NCI-H1105 treated with DMSO at 0.1 percent for 48 hours (cell line): ENCODE measurements at places on chromosomes 12 and 14.

GRCh38 chr12:107536613-107537012 lies 149.0 kb upstream of the PWP1 start:
- peak; percentile 79 for DNase-seq

- DNase-seq, result no peak
These were observed 53.9 kb downstream of the ETV6 start for GRCh38 chr12:11703378-11703777.

- DNase-seq, result no peak
These were observed 139.8 kb downstream of the KIF26A start for GRCh38 chr14:104278214-104278534.

DNA sequence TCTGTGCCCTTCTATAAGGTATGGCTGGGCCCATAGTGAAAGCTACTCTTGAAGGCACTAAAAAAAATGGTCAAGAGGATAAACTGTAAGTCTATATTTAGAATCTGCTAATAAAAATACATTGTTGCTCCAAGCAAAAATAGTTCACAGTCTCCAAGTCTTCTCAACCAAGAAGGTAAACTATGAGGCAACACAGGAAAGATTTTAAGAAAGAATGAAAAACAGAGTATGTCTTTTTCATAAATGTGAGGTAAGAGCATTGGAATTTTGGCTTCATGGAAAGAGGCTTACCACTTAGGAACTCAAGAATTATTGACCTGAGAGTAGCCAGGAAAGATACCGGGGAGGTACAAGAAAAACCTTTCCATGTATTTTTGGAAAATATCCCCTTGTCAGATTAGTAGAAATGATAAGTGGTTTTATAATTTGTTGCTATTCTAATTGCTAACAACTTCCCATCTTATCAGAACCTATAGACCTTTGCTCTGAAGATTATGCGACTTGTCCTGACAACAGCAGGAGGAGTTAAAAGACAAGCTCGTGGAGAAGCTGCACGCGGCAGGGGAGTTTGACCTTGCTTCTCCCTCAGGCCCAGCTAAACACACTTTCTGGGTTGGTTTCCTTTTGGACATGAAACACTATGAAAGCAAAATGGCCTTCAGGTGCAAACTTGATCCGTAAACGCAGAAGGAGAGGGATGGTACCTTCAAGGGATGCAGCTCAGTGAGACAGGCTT lies 238.1 kb downstream of the FOXN3 start:
- no peak for DNase-seq

- no peak for DNase-seq
These were observed 359.0 kb downstream of the BTG1 start for GRCh38 chr12:91786499-91787272.

GRCh38 chr12:26768611-26769603 lies 64.1 kb downstream of the ITPR2 start:
- DNase-seq, result peak; percentile 90

- no peak for DNase-seq
These were observed 168.7 kb upstream of the PDZRN4 start for GRCh38 chr12:41019461-41019860.

DNA sequence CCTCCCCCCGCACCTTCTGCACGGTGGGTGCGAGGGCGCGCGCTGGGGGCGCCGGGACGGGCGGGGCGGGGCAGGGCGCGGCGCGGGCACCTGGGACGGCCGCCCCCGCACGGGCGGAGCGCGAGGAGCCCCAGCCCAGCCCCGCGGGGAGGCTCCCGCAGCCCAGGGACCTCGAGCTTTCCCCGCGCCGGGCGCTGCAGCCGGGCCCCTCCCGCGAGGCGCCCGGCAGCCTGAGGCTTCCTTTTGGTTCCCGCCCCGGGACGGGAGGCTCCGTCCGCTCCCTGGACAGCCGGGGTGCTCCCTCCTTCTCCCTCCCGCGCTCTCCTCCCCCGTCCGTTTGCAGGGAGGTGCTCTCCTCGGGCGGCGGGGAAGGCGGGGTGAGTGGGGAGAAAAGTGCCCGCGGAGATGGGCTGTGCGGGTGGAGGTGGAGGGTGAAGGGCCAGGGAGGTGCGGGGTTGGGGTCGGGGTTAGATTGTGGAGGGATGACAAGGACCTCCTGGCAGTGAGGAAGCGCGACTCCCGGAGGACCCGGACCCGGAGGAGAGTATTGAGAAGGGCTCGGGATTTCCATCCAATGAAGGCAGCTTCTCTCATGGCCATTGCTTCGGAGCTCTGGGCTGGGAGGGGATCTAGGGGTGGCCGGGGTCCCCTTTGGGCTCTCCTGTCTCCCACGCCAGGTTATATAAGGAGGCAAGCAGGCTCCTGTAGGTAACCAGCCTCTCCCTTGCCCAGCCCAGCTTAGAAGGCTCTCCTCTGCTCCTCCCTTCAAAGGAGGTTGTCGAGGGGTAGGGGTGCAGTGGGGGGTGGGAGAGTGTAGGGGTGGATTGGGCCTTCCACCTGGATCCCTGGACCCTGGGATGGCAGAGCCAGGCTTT lies 645 bp downstream of the JDP2 start:
- no peak for DNase-seq
